Thyroid gland (tissue), 4 donors: ENCODE measurements at places on chromosomes 6 and 20. TPM values are rescaled to one million over a fixed set of nuclear protein-coding genes. Genes with fewer than 3 reads are reported as not detected.

DNA sequence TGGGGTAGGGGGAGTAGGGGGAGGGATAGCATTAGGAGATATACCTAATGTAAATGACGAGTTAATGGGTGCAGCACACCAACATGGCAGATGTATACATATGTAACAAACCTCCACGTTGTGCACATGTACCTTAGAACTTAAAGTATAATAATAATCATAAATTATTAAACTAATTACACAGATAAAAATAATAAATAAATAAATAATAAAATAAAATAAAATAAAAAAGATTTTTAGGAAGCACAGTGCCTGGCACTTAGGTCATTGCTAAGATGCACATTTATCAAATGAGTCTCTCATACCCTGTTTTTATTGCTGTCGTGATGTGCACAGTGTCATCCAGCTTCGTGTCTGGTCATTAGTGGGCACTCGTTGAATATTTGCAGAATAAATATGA is 19.0 kb upstream of the RTF2 start:
- H3K27ac ChIP-seq = no peak overlapping the region
- no peaks in the 10 kb centered on the region for H3K4me1 ChIP-seq
- no peaks in the 10 kb centered on the region for H3K27me3 ChIP-seq
- no peaks in the 10 kb centered on the region for H3K36me3 ChIP-seq
- no peak for DNase-seq
- H3K4me3 ChIP-seq = no peak overlapping the region

GRCh38 chr6:141675957-141676356 is 456.8 kb upstream of the GJE1 start:
- H3K4me1 ChIP-seq = no peaks in the 10 kb centered on the region
- no peak for DNase-seq
- H3K27me3 ChIP-seq = no peaks in the 10 kb centered on the region
- no peak overlapping the region for H3K27ac ChIP-seq
- no peaks in the 10 kb centered on the region for H3K36me3 ChIP-seq

Gene ARMC2
- total RNA-seq = 7.1 TPM

- DNase-seq = no peak
- no peak overlapping the region for H3K27ac ChIP-seq
- no peaks in the 10 kb centered on the region for H3K27me3 ChIP-seq
- no peaks in the 10 kb centered on the region for H3K4me1 ChIP-seq
Measured at GRCh38 chr6:33895296-33895695, 91.5 kb upstream of the MLN start.

Gene POU5F1
- not detected for total RNA-seq

Gene SGK2
- 0.58 TPM for total RNA-seq

GRCh38 chr6:56595490-56596122 is 47.1 kb downstream of the DST start:
- peak; percentile 21 for DNase-seq
- H3K27me3 ChIP-seq = no peaks in the 10 kb centered on the region
- H3K27ac ChIP-seq = no peak overlapping the region
- no peaks in the 10 kb centered on the region for H3K4me1 ChIP-seq
- no peak overlapping the region for H3K4me3 ChIP-seq

Gene SLC35D3
- not detected for total RNA-seq

- no peak for DNase-seq
- H3K4me1 ChIP-seq = peaks cover 99% of the 10 kb centered on the region
- no peak overlapping the region for H3K4me3 ChIP-seq
Measured at GRCh38 chr20:31673943-31674463, 36.3 kb downstream of the COX4I2 start.

DNA sequence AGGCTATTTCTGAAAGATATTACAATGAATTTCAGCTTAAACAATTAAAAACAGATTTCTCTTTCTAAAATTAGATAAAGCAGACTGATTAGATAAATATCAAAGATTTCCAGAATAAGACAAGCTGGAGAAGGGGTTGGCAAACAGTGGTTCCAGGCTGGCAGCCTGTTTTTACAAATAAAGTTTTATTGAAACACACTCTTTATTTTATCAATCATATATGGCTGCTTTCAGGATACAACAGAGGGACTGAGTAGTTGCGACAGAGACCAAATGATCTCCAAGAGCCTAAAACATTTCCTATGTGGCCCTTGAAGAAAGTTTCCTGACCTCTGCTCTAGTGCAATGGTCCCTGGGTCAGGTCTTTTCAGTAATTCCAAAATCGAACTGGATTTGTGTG is 65.6 kb upstream of the IYD start:
- no peak overlapping the region for H3K27ac ChIP-seq
- no peaks in the 10 kb centered on the region for H3K36me3 ChIP-seq
- DNase-seq = no peak
- no peak overlapping the region for H3K4me3 ChIP-seq
- peaks cover 1% of the 10 kb centered on the region for H3K4me1 ChIP-seq

Gene PLA2G7
- total RNA-seq = 10.6 TPM

- H3K27ac ChIP-seq = peak overlapping the region; percentile 65
- peaks cover 28% of the 10 kb centered on the region for H3K4me1 ChIP-seq
Measured at GRCh38 chr6:157046776-157047175, 269.6 kb downstream of the ARID1B start.

DNA sequence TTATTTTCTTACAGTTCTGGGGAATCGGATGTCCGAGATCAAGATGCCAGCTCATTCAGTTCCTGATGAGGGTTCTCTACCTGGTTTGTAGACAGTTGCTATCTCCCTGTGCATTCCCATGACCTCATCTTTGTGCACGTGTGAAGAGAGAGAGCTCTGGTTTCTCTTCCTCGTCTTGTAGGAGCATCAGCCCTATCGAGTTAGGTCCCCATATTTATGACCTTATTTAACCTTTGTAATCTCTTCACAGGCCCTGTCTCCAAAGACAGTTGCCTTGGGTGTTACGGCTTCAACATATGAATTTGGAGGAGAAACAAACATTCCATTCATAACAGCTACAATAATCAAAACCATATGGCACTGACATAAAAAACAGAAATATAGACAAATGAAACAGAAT is 455.3 kb downstream of the HACE1 start:
- no peaks in the 10 kb centered on the region for H3K4me1 ChIP-seq
- no peak overlapping the region for H3K27ac ChIP-seq
- no peaks in the 10 kb centered on the region for H3K36me3 ChIP-seq
- H3K4me3 ChIP-seq = no peak overlapping the region
- no peak for DNase-seq
- no peaks in the 10 kb centered on the region for H3K27me3 ChIP-seq

- H3K36me3 ChIP-seq = no peaks in the 10 kb centered on the region
- H3K4me3 ChIP-seq = no peak overlapping the region
- peak; percentile 45 for DNase-seq
- no peak overlapping the region for H3K27ac ChIP-seq
- no peaks in the 10 kb centered on the region for H3K27me3 ChIP-seq
- peaks cover 5% of the 10 kb centered on the region for H3K4me1 ChIP-seq
Measured at GRCh38 chr6:135311446-135312200, 130.5 kb downstream of the MYB start.

GRCh38 chr6:7270320-7271204 is 42.4 kb downstream of the SSR1 start:
- peaks cover 7% of the 10 kb centered on the region for H3K4me1 ChIP-seq
- H3K4me3 ChIP-seq = no peak overlapping the region
- no peaks in the 10 kb centered on the region for H3K27me3 ChIP-seq
- no peak overlapping the region for H3K27ac ChIP-seq
- H3K36me3 ChIP-seq = no peaks in the 10 kb centered on the region
- peak; percentile 38 for DNase-seq
